ENCODE measurements at places on chromosomes 5 and 9.

- peak; percentile 26 for DNase-seq
These were observed 70.5 kb downstream of the SNX24 start for GRCh38 chr5:122915717-122916461.

DNA sequence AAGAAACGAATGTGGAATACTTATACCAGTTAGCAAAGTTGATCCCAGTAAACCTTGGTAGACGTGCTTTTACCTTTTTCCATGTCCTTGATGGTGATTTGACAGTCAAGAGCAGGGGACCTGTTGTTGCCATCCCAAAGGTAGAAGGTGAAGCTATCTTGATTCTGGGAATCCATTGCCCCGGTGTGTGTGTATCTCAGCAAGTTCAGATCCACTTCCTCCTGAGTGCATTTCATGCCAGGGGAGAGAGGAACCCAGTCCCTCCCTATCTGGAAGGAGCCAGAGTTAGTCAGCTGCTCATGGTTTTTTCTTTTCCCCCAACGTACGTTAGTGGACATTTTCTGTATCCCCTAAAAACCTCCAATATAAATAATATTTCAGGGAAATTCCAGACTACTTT is 66.3 kb upstream of the CER1 start:
- no peak for DNase-seq

- no peak for DNase-seq
These were observed at the start of gene IL6ST for GRCh38 chr5:55994495-55994997. TSS of gene IL6ST (minus strand) at chr5:55994963. CDS start at chr5:55976278, 18,685 bp downstream.

- DNase-seq, result peak; percentile 83
These were observed 80.2 kb downstream of the NTNG2 start for GRCh38 chr9:132241840-132242620.

GRCh38 chr5:55308254-55308836 is 556 bp downstream of the MTREX start:
- DNase-seq, result no peak

- DNase-seq, result no peak
These were observed 25.7 kb downstream of the SLC46A2 start for GRCh38 chr9:112864982-112865381.

DNA sequence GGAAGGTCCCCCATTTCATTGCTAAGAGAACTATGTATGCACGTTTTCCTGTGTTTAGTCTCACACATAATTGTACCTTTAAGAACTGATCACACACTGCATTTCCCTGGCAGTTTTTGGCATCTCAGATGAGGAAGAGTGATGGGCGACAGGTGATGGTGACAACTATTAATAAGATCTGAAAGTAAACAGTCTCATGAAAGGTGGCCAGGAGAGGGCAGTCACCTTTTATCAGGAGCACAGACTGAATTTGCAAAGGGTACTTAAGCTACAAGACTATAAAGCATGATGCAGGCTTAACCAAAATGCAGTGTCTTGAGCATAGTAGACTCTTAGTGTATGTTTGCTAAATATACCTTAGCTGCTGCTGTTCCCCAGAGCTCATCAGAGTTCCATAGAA is 91.5 kb downstream of the GHR start:
- DNase-seq, result no peak

GRCh38 chr9:129864991-129865647 is 29.9 kb downstream of the USP20 start:
- no peak for DNase-seq

GRCh38 chr9:136119061-136119882 is 597 bp upstream of the TMEM250 start:
- peak; percentile 89 for DNase-seq

DNA sequence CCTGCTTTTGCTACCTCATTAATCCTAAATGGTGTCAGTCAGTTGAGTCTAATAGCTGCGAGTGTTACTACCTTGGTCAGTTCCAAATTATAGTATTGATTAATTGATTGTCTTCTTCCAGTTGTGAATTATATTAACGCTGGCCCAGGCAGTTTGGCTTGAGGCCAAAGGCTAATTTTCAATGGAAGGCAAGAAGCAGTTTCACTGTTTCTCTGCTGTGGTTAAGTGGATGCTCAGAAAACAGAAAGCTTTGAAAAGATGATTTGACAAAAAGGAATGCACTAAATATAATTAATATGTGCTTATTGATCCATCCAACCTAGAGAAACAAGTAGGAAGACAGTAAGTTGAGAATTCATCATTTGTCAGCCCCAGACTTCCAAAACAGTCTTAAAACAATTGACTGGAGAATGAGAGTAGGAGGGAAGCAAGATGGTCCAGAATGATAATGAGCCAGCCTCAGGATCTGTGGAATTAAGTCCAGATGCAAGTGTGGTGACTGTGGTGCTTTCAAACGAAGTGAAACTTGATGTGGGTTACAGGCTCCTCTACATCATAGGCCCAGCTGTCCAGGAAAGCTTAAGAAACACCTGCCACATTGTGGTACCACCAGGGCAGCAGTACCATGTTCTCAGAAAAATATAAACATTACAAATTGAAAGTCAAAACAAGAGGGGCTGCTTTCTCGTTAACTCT is 1371.0 kb upstream of the DMAC1 start:
- DNase-seq, result no peak

DNA sequence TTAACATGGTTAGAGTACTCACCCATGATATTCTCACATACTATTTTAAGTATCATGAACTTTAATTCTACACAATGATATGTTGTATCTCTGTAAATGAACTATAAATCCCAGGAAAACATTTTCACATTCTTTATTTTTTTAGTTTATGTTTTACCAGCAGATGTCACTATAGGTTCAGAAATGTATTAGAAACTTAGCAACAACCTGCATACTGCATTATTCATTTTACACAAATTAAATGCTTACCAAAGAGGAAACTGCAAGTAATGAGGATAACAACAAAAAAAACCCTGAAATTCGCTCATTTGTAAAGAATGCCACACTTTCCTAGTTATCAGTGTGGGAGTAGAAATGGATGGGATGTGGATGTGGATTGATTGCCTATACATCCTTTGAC is 217.5 kb upstream of the OTULINL start:
- DNase-seq, result no peak

- DNase-seq, result no peak
These were observed 101.2 kb downstream of the TTC39B start for GRCh38 chr9:15205632-15206420.

- DNase-seq, result no peak
These were observed 16.4 kb downstream of the FCN2 start for GRCh38 chr9:134896834-134897583.

GRCh38 chr5:911601-912000 is 18.9 kb downstream of the TRIP13 start:
- no peak for DNase-seq

DNA sequence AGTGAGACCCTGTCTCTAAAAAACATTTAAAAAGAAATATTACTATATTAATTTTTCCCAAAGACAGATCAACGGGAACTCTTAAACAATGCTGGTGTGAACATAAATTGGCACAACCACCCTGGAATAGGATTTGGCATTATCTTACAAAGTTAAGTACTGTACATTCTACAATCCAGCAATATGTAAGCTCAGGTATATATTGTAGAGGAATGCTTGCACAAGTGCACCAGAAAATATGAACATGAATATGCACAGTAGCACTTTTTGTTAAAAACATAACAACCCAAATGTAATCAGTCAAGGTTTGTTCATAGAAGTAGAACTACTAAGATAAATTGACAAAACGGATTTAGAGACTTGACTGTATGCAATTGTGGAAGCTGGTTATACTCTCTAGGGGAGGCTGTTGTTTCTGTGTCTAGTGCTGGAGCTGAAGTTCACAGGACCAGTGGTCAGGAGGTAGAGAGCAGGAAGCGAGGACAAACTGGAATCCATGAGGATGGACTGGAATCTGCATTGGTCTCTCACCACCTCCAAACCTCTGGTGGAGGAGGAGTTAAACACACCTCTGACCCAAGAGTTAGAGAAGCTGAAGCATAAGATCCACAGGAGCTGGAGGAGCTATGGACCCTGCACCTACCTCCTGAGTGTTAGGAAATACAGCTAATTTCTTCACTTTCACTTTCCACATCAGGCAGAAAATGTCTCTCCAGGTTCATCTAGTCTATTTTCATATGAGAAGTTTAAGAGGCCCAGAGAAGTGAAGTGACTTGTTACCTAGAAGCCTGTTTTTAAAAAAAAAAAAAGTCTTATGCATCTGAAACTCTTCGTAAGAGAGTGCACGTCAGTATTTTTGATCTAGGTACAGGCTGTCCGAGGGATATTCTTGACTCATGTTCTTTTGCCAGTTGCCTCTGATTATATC is 20.3 kb upstream of the RIC1 start:
- DNase-seq, result no peak

DNA sequence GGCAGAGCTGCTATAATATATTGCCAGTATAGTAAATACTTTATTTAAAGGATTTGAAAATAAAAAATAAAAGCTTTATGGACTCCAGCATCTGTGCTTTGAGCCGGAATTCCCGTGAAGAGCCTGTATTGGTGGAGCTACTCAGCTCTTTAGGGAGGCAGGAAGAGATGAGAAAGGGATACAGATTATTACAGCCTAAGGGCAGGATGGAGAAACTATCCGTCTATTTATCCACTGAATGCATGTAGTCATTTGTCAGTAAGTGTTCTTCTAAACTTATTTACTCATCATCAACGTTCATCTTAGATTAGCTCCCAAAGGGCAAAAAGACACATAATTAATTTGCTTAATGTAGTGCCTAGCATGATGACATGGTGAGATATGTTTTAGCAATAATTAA is 48.4 kb downstream of the SLC1A1 start:
- DNase-seq, result no peak

GRCh38 chr9:91812191-91812590 is 137.8 kb downstream of the ROR2 start:
- no peak for DNase-seq

DNA sequence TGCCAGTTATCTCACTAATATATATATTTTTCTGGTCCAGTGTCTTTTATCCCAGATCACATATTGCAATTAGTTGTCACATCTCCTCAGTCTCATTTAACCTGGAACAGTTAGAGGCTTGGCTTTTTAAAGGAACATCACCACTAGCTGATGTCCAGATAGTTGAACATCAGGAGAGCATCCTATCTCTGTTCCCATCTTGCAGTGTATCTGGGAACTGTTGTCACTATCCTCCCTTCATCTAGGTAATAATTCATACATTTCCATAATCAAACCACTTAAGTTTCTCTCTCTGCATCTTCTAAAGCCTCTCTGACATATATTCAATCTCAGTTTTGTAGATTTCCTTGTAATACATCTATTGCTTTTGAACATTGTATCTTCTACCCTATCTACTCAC is 175.7 kb downstream of the ARHGAP26 start:
- no peak for DNase-seq

DNA sequence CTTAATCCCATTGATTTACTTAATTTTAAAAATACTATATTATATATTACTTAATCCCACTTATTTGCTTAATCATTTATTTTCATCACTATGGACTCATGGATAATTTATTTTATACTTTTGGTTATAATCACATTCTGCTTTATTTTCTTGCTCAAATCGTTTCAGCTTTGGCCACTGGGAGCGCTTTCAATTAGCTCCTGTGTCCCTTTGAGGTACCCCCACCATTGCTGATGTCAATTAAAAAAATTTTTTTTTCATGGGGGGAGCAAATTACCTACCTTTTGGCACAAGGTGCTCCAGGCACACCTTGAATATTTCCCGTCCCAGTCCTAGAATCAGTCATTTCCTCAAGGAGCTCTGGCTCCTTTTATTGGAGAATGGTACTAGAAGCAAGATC is 1.4 kb upstream of the TRIO start:
- no peak for DNase-seq

- no peak for DNase-seq
These were observed 165.5 kb upstream of the RGS7BP start for GRCh38 chr5:64340293-64340692.

DNA sequence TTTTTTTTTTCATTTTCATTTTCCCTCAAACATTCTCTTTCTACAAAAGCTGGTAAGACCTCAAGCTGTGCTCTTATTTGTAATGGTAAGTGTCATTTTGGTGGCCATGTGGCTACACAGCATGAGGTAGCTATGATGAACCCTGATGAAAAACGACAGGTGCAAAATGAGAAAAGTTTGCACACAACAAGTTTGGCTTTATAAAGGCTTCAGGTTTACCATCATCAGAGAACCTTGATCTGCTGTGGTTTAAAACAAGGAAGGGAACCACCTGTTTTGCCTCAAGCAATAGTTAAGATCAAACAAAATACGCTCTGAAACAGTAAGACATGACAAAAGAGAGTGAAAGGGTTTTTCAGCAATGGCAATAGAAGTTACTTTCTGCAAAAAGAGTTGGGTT is 1124.6 kb upstream of the ACO1 start:
- DNase-seq, result peak; percentile 21

DNA sequence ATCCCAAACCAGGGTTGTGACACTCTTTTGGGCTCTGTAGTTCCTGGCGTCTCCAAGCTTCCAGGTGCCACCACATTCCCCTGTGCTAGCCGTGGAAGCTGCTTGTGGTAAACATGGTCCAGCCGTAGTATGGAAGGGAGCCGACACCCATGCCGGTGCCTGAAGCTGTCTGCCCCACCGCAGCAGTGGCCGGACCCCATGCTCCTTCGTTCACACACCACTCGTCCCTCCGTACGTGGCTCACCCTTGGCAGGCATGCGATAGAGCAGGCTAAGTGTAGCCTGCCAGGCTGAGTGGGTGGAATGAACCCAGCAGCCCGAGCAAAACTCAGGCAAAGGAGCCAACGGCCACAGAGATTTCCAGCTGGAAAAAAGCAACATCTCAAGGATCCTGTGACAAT is 2030.4 kb downstream of the EFNA5 start:
- DNase-seq, result no peak

DNA sequence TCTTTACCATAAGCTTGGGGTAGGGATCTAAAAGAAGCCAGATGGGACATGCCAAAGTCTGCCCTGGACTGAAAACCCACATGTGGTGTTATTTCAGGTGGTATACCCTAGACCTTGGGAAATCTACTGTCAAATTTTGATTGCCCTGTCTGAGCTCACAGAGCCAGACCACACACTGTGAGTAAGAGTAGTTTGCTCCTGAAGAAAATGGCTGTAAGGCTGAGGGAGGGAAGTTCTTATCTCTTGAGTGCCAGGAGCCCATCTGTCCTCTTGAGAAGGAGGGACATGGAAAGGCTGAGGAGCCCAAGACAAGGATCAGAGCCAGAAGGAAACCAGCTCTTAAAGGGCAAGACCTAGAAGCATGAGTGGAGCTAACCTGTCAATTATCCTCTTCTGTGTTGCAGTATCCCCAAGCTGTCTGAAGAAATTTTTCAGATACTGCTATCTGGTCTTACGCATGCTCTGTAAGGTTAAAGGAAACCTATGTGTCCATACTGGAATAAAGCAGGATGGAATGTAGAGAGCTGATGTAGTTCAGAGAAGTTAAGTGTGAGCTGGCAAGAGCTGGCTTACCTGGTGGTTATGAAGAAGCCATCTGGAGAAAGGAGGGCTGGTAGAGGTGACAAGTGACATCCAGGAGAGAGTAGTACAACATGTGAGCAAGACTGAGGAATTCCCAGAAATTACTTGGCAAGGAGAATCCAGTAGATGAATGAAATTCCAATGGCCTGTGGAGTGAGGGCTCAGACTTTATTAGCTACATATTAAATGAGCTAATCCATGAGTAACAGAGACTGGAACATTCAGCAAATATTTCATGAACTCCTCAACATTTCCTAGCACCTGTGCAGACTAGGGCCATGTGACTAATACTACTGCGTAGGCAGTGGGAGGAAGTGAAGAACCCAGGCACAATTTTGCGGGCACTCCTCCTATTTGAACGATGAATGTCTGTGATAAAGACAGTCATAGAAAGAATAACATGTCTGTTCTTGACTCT is 389.1 kb upstream of the KIF2A start:
- DNase-seq, result no peak

- peak; percentile 92 for DNase-seq
These were observed 16.1 kb downstream of the NOTCH1 start for GRCh38 chr9:136529516-136530460.
